ENCODE measurements at places on chromosomes 6 and 20.

- no peak for DNase-seq
These were observed 57.1 kb upstream of the BTN3A2 start for GRCh38 chr6:26307850-26308249.

GRCh38 chr20:5342021-5342420, 25.3 kb upstream of the PROKR2 start:
- DNase-seq: no peak

- DNase-seq: no peak
These were observed 40.4 kb upstream of the TMEM170B start for GRCh38 chr6:11497107-11497506.

DNA sequence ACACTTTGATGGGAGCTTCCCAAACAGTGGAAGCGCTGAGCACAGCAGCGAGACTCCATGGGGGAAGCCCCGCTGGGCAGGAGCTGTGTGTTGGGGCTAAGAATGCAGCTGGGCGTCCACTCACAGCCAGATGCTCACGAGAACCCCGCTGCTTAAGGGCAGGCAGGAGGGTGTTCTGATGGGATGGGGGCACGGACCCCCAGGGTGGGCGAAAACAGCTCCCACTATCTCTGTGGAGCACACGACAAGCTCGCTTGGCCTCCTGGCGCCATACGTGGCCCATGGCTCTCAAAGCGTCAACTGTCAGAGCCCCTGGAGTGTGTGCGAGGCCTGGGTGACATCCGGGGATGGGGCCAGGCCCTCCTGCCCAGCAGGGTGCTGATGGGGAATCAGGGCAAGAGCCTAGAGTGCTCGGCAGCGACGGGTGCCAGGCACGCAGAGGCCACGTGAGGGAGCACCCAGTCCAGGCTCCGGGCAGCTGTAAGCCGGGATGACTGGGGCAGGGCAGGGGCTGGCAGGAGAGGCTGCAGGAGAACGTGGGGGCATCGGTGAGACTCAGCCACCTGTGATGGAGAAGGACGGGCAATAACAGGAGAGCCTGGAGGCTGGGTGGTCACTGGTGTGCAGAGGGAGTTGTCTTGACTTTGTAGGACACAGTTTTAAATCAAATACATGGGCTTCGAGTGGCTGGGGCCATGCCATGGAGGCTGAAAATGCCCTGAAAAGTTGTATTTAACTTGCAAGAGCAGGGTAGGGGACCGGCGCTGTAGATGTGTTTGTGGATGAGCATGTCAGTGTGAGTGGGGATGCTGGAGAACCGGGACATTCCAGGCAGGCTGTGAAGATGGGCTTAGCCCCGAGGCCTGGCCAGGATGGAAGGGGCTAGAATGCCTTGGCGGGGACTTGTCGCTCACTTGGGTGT, 27.3 kb downstream of the PYGB start:
- DNase-seq: no peak
